Occipital lobe (tissue), 3 donors: ENCODE measurements at places on chromosomes 7 and 10.

GRCh38 chr10:47255033-47255813, 44.8 kb upstream of the GDF10 start:
- DNase-seq = no peak

DNA sequence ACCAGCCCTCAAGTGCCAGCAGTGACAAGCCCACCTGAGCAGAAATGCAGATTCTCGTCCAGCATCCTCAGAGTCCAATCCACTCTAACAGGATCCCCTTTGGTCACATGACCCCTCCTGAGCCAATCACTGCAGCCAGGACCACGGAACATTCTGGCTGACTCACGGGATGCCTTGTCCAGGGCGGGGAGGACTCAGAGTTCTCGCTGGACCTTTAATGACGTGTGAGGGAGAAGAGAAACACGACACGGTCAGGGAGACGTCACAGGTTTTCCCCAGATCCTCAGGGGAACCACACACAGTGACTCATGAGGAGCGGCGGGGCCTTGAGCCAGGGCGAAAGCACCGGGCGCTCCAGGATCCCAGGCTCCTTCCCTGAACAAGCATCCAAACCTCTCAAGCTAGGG, 155.7 kb downstream of the PTPRN2 start:
- DNase-seq = no peak

DNA sequence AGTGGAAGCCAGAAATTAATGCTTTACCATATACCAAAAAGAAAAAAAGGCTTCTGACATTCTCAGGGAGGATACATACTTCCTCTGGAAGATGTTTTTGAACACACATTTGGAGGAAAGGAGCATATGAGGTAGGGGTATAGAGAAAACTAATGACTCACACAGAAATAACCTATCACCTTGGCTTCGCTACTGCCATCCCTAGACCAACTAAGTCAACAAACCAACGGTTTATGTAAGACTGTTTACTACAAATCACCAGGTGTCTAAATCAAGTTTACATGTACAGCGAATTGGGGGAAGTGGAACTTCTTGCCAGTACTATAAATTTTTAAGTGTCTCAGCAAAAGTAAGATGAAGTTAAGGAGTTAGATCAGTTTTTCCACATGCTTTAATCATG, 96.9 kb downstream of the NT5C2 start:
- DNase-seq = no peak

GRCh38 chr7:55641811-55642210, 69.5 kb upstream of the VOPP1 start:
- no peak for DNase-seq

DNA sequence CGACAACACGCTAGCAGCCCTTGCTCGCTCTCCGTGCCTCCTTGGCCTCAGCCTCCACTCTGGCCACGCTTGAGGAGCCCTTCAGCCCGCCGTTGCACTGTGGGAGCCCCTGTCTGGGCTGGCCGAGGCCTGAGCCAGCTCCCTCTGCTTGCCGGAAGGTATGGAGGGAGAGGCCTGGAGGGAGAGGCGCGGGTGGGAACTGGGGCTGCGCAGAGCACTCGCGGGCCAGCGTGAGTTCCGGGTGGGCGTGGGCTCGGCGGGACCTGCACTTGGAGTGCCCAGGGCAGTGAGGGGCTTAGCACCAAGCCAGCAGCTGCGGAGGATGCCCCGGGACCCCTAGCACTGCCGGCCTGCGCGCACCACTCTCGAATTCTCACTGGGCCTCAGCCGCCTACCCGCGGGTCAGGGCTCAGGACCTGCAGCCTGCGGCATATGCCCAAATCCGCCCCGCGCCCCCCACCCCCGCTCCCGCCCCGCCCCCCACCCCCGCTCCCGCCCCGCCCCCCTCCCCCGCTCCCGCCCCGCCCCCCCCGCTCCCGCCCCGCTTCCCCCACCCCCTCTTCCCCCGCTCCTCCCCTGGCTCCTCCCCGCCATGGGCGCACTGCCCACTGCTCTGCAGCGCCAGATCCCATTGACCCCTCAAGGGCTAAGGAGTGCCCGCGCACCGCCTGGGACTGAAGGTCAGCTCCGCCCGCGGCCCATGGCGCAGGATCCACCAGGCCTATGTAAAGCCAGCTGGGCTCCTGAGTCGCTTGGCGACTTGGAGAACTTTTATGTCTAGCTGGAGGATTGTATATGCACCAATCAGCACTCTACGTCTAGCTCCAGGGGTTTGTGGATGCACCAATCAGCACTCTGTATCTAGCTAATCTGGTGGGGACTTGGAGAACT, 15.9 kb upstream of the ACBD5 start:
- DNase-seq = no peak

- no peak for DNase-seq
Observed at GRCh38 chr7:34187798-34188307, 282.5 kb downstream of the BMPER start.

DNA sequence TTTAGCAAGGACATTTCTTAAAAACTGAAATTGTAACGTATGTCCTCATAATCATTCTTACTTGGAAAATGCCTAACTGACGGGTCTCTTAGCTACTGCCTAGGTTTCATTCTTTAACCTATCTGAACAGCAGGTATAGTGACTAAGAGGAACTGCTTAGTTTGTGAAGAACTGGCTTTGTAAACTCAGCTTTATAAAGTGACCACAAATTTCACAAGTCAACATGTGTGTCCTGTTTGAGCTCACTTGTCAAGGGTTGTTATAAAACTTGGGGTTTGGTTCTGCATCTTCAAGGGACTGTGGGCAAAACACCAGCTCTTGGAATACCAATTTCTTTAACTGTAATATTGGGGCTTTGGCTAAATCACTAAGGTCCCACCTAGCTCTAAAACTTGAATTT, 32.2 kb downstream of the MRPS33 start:
- no peak for DNase-seq

GRCh38 chr7:105653441-105654005, 72.2 kb upstream of the EFCAB10 start:
- DNase-seq = no peak

GRCh38 chr10:47309408-47310089, 9.6 kb downstream of the GDF10 start:
- no peak for DNase-seq

GRCh38 chr10:77071001-77071511, 566.6 kb downstream of the KCNMA1 start:
- DNase-seq = no peak

DNA sequence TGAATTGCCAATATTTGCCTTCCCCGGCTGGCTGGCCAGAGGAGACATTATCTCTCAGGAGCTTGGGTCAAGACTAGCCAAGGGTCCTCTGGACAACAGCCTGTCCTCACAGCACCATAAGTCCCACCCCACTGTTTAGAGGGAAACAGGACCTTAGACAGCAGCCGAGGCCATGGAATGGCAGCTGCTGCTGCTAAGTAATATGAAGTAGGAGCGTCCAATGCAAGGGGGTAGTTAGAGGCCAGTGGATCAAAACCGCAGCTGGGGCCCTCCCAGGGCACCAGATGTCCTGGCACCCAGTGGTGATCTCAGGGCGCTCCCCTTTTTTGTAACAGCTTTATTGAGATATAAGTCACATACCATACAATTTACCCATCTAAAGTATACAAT, 12.9 kb upstream of the KCP start:
- DNase-seq = no peak

- no peak for DNase-seq
Observed at GRCh38 chr10:22344781-22345300, 455 bp upstream of the SPAG6 start.

- no peak for DNase-seq
Observed at GRCh38 chr10:24238519-24239247, 29.7 kb downstream of the KIAA1217 start.

GRCh38 chr10:97333351-97333600, 1.3 kb downstream of the FRAT2 start:
- no peak for DNase-seq

GRCh38 chr7:1694611-1695511, 24.8 kb downstream of the ELFN1 start:
- DNase-seq = no peak

GRCh38 chr7:148856578-148856881, 27.6 kb downstream of the EZH2 start:
- DNase-seq = no peak

- no peak for DNase-seq
Observed at GRCh38 chr10:33263453-33263852, 71.0 kb downstream of the NRP1 start.

GRCh38 chr10:89142590-89142989, 64.5 kb downstream of the CH25H start:
- no peak for DNase-seq

- no peak for DNase-seq
Observed at GRCh38 chr7:1727812-1728570, 57.9 kb downstream of the ELFN1 start.

GRCh38 chr10:45076891-45077290, 76.2 kb downstream of the ZNF22 start:
- DNase-seq = no peak

DNA sequence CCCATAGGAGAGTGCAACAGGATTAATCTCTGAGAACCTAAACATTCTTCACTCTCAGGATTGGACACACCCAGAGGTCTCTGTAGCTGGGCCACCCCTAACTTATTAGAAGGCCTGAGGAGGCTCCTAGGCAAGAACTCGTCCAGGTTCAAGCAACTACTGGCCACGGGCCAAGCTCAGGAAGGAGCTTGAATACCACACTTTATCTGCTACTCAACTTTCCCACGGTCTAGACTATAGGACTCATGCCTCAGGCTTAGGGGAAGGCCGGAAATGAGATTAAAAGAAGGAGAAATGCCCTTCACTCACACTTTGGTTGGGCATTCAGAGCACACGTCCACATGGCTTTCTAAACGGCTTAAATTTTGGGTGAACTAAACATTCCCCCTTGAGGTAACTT, 142.8 kb upstream of the PHYHIPL start:
- no peak for DNase-seq

DNA sequence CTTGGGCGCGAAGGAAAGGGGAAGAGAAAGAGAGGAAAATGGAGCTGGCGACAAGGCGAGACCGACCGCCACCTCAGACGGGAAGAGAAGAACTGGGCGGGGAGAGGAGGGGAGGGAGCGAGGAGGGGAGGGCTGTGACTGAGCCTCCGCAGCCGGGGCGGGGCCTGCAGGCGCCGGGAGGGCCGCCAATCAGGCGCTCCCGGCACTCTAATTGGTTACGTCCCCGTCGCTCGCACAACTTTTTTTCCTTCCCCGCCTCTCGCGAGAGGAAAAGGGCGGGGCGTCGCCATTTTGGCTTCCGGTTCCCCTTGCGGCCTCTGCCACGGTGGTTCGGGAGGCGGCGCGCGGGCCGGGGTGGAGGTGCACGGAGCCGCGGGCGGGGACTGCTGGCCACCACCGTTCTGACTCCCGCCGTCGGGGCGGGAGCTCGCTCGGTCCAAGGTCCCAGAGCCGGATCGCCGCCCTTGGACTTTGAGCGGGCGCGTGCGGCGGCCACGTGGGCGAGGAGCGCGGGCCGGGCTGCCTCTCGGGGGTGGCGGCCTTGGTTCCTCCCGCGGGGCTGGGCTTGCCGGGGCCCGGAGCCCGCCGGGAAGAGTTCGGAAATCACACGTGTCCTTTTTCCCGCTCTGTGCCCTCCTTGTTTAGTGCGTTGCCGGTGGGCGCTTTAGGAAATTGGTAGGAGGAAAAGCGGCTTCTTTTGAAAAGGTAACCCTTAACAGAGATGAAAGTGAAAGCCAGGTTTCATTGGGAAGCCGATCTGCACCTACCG, at the start of gene GDI2:
TSS of gene GDI2 (minus strand) at position 94 of the 769 bp plus-strand sequence. CDS start 176 bp downstream, outside the sequence.
- peak; percentile 94 for DNase-seq

GRCh38 chr7:468681-469562, 50.7 kb downstream of the PDGFA start:
- DNase-seq = no peak
